ENCODE measurements at places on chromosomes 4 and X.

DNA sequence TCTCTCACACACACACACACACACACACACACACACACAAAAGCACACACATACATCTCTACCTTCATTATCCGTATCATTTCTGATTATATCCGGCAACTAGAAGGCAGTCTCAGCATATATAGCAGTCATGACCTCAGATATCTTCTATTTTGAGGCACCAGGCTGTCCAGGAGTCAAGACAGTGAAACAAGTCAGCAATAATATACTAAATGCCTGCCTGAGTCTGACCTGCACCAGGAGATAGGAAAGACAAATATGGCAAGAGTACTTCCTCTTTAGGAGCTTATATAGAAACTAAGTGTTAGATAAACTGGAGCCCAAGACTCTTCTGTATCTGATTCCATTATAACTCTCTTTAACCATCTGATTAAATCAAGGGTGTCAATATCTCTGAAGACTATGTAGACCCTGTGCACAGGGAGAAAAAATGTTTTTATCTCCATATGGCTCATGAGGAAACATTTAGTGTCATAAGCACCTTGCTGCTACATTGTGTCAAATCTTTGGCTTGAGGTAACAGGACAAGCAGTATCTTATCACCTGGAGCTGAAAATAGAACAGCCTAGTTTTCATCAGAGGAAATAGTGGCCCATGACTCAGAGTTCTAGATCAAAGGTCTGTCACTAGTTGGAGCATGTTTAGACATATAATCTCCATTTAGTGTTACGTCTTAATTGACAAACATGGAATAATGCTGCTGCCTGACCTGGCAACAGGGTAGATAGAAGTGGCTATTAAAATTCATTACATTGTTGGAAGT lies 27.0 kb upstream of the FAM47B start:
- no peak for DNase-seq

DNA sequence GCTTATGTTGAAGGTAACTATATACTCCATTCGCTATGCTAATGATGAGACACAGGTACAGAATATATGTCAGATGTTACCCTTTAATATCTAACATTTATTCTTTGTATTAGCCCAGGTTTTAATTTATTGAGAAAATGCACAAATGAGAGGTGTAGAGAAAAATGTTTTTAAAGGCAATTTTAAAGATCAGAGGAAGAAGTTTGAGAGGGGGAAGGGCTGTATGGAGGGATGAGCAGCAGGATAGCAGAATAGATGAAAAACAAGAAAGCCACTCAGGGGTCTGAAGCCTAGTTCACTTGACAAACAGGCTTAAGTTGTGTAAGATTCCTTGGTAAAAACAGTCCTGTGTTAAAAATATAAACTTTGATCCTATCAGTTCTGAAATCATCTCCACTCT lies 3.7 kb downstream of the MAB21L2 start:
- no peak for DNase-seq

- no peak for DNase-seq
Measured at GRCh38 chrX:102599951-102600579, 750 bp downstream of the ARMCX5 start.

GRCh38 chrX:110286106-110286505 lies 31.8 kb downstream of the AMMECR1 start:
- no peak for DNase-seq

GRCh38 chrX:261167-261918 lies 19.8 kb upstream of the PLCXD1 start:
- peak; percentile 46 for DNase-seq

GRCh38 chrX:110758781-110759422 lies 36.7 kb downstream of the CHRDL1 start:
- no peak for DNase-seq

DNA sequence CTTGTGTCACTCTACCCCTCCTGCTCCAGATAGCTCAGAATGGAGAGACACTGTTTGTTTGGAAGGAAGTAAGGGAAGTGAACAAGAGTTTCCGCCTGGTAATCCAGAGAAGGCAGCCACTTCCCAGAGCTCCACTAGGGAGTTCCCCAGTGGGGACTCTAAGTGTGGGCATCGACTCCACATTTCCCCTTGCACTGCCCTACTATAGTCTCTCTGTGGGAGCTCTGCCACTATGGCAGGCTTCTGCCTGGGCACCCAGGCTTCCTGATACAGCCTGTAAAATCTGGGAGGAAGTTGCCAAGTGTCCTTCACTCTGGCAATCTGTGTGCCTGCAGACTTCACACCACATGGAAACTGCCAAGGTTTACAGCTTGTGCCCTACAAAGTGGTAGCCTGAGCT lies 245.8 kb upstream of the DMD start:
- DNase-seq: no peak

DNA sequence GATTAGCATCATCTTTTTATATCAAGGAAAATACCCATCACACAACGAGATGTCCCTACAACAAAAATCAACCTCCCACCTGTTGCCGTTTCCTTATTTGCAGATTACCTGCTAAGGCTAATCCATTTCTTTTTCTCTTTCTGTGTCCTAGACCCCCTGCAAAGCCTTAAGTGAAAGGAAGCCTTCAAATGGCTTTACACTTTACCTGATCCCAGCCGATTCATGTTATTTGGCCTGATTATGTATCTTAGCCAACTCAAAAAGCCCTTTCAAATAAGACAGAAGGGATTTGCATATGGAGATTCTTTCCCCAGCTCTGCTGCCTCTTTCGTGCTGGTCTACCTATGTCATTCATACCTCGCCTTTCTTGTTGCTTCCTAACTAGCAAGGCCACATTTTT lies 14.4 kb downstream of the ABCG2 start:
- no peak for DNase-seq

DNA sequence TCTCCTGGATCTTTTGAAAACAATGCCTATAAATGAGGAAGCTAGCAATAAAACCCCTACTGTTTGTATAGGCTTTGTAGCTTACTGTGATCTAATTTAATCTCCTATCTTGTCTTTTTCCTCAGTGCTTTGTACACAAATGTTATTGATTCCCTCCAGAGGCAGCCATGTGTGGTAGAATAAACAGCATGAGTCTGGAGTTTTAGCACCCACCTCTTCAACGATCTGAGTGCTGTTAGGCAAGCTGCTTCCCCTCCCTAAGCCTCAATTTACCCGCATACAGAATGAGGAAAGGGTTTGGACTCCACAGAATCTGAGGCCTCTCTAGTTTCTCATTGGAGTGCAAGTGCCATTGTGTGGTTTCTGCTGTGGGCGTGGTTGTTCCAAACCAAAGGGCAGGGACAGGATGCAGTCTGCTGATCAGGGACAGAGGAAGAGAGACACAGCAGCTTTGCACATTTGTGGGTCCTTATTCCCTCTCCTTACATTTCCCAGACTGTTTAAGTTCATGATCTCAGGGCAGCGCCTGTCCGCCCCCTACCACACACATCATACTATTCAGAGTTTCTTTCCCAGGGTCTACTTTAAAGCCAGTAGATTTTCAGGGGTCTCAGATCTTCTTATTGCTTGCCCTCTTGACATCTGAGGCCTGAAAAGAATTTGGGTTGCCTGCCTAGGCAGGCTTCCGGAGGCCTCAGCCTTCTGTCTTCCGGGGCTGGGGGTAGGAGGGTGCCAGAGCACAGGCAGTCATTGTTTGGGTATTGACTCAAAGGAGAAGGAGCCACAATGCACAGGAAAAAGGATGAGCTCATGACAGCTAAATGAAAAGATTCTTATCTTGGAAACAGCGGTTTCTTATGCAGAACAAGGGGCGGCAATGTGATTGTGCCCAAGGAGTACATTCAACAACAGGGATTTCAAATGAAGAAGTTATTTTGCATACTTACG lies 114.9 kb upstream of the TEX13D start:
- no peak for DNase-seq

- no peak for DNase-seq
Measured at GRCh38 chrX:40281336-40282005, 183.7 kb upstream of the BCOR start.

GRCh38 chr4:88731381-88731780 lies 33.8 kb upstream of the NAP1L5 start:
- no peak for DNase-seq

DNA sequence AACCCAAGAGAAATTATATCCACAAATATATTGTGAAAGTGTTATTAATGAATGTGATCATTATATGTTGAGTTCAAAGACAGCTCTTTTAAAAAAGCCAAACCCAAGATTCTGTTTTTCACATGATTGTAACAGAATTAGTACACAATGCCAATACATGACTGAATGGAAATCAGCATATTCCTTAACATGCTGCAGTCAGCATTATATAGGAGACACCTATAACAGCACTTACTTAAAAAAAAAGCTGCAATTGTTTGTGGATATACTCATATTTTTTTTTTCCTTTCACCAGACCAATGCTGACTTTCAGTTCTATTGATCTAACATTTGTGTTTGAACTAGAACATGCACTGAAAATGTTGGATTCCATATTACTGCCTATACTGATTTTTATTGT lies 165.2 kb downstream of the CCSER1 start:
- DNase-seq: no peak

DNA sequence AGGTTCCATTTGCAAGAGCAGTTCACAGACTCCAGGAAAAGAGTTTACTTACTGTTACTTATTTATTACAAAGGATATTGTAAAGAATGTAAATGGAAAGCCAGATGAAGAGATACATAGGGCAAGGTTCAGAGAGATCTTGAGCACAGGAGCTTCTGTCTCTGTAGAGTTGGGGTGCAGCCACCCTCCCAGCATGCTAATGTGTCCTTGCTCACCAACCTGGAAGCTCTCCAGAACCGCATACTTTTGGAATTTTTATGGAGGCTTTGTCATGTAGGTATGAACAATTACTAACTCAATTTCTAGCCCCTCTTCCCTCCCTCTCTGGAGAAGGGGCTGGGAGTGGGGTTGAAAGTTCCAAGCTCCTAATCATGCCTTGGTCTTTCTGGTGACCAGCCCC lies 857.2 kb downstream of the RPA4 start:
- no peak for DNase-seq

DNA sequence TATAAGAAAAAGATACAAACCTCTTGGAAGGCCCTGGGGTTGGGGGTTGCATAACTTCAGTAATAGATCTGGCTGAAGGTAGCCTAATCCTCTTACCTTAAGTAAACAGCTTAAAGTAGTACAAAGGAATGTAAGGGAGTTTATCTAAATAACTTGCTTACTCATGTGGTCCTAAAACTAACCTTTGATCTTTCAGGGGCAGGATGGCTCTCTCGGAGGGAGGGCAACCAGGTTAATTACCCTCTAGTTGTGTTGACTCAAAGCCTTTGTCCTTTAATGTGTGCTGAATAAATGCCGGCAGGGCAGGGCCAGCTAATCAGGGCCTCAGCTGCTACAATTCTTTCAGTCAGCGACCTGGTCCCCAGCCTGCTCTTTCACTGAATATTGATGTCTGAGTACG lies 822.0 kb upstream of the SLIT2 start:
- no peak for DNase-seq

- DNase-seq: no peak
Measured at GRCh38 chr4:54547299-54548097, 110.3 kb upstream of the KIT start.

- no peak for DNase-seq
Measured at GRCh38 chrX:20414066-20414465, 147.4 kb upstream of the RPS6KA3 start.

DNA sequence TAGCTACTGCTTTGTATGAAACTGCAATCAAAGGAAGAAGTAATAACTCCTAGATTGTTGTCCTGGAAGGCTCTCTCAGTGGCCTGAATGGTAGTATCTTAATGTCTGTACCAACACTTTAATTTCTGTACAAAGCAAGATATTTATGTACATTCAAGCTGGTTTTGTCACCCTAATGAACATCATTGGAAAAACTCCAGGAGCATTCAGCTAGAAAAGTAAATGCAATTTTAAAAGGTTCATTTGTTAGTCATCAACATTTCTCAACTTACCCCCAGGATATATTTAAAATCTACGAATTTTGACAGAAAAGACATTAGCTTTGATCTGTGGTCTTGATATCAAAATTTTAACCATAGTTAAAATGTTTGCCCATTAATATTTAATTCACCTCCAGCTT lies 80.0 kb upstream of the FGF13 start:
- DNase-seq: no peak

- no peak for DNase-seq
Measured at GRCh38 chr4:8284391-8284790, 14.8 kb downstream of the HTRA3 start.

- no peak for DNase-seq
Measured at GRCh38 chrX:133865761-133866471, 119.5 kb downstream of the GPC3 start.
